ENCODE measurements at places on chromosomes 11 and 22.

DNA sequence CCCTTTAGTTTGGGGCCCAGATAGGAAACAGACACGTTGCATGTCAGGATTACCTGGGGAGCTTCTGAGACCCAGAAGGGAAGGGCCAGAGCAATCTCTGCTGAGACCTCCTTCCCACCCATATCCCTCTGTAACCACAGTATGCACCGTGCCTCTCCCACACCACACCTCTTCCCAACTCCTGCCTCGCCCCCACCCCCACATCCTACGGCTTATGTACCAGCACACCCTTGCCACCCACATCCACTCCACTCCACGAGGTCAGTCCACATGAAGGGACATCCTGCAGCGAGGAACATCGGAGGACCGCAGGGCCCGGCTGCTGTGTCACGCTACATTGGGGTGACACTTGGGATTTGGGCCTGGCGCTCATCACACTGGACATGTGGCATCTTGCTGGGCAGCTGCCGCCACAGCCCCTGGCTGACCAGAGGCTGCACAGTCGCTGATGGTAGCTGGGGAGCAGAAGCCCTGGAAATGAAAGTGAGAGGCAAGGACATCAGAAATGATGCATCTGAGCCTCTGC lies 118.3 kb upstream of the LMO1 start:
- DNase-seq = no peak

DNA sequence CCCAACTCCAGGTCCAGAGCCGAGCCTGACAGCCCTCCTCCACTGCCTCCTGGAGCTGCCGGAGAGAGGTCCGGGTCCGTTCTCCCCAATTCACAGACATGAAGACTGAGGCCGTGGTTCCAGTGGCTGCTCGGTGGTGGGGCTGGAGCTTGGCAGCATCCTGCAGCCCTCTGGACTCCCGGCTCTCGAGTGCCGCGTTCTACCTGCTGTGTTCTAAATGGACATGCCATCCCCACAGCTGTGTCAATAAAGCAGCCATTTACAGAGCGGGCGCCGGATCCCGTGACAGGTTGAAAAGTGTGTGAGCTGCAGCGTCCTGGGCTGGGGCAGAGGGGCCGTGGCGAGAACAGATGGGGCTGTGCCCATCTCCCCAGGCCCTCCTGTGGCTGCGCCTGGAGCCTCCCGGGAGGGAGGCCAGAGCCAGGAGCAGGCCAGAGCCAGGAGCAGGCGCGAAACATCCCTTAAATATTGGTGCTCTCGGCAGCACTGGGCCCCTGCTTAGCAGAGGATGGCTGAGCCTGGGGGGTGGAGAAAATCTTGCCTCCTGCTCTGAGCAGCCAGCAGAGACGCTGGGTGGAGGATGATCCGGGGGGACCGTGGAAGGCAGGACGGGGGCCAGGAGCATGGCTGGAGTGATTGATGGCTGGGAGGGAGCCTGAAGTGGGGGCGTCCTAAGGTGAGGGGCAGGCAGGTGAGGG lies 46.2 kb downstream of the FLRT1 start:
- no peak for DNase-seq

- no peak for DNase-seq
Observed at GRCh38 chr22:17880020-17880419, 105.8 kb upstream of the BID start.

- peak; percentile 61 for DNase-seq
Observed at GRCh38 chr22:27252282-27253049, 549.1 kb downstream of the MN1 start.

DNA sequence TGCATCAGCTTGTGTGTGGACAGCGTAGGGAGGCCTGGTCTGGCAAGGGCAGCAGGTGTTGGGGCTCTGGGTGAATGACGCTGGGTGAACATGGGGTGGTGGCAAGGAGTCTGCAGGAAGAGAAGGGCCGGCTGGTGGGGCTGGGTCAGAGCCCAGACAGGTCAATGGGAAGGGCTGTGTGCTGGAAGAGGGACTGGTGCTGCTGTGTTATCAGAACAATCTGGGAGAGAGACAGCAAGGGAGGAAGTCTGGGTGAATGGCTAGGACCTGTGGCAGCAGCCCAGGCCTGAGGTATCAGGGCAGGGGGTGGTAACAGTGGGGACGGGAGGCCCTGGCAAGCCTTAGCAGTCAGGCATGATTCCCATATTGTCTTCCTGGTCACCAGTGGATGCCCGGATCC lies 206.7 kb downstream of the SNX19 start:
- no peak for DNase-seq

DNA sequence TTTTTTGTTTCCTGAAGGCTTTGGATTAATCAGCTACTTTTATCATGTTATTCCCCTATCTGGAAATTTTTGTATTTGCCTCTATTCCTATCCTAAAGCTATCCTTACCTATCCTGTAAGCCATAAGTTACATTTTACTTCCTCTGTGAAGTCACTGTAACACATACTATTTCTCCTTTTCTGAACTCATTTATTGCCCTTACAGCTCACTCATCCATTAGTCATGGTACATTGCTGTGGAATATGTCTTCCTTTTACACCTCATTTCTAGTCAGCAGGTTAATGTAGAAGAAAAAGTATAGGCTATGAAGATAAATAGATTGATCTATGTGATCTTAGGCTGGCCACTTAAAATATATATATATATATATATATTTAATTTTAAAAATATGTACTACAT lies 28.0 kb downstream of the SWAP70 start:
- DNase-seq = no peak

- no peak for DNase-seq
Observed at GRCh38 chr22:37148031-37148651, 1.6 kb downstream of the IL2RB start.

DNA sequence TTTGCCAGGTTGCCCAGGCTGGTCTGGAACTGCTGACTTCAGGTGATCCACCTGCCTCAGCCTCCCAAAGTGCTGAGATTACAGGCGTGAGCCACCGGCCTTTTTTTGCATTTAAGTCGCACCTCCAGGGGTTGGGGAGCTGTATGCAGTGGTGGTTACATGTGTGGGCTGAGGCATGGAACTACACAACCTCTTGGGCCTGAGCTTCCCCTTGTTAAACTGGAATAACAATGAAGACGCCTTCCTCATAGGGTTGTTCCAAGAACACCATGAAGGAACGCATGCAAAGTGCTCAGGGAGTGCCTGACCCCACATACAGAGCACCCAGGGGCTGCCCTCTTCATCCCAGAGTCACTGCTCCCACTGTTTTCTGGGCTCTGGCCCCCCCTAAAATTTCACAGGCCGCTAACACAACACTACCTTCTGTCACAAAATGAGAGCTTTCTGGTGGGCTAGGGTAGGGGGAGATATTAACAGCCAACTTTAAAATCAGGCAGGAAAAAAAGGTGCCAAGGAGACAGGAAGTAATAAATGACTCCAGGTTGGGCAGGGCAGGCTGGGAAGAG lies 1.3 kb upstream of the FAM118A start:
- no peak for DNase-seq

GRCh38 chr11:36601155-36601554 lies 3.1 kb upstream of the RAG2 start:
- DNase-seq = no peak

DNA sequence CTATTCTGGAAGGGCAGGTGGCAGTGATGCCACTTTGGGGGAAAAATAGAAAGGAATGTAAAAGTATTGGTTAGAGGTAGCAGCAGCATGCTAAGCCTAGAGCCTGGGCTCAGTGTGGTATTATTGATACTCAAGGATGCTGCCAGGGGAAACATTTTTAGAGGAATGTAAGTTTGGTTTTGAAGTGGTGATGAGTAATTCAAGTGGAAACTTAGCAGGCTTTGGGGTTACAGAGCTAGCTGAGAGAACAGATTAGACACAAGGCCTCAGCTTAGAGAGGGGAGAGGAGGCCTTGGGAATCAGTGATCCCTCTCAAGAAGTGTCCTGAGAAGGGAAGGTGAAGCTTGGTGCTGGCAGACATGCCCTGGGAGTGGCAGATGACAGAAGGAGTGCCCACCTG lies 32.9 kb upstream of the DDI1 start:
- DNase-seq = no peak

DNA sequence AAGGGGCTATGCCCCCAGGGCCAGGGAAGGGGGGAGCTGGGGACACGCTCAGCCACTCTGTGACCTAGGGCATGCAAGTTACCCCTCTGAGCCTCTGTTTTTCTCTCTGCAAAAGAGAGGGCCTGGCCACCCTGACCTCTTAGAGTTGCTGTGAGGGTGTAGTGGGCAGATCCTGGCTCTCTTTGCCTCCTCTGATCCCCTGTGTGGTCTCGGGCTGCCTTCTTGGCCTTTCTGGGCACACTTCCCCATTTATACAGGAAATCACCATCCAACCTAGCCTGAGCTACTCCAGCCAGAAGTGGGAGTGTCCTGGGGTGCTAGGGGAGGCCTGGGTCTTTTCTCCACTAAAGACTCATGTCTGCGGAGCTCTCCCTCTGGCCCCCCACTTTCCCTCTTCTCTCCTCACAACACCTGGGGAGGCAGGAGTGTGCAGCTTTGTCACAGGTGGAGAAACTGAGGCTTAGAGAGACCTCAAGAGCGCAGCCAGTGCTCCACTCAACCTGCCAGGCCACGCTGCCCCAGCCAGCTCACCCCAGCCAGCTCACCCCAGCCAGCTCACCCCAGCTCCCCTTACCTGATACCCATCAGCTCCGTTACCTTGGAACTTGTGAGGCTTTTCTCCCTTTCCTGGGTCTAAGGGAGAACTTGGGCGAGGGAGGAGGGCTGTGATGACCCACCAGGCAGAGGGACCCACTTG lies 1.4 kb downstream of the AIFM3 start:
- DNase-seq = no peak

DNA sequence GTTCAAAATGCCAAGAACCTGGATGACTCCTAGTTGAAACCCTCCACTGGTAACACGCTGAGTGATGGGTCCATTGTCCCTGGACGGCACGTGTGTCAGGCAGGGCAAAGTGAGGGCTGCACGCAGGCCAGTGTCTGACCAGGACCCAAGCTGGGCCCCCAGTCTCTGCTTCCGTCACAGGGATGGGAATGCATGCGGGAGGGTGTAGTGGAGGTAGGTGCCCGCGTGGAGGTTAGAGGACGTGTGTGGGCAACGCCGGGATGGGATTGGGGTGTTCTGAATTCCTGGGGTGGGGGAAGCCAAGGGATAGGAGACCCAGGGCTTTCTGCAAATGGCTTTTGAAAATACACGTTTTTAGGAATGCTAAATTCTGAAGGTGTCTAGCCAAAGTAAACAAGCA lies 943.3 kb downstream of the BRD1 start:
- DNase-seq = no peak

GRCh38 chr22:27978317-27978716 lies 59.3 kb upstream of the PITPNB start:
- DNase-seq = no peak

GRCh38 chr11:1203505-1204271 lies 19.2 kb upstream of the MUC5B start:
- DNase-seq = no peak

- no peak for DNase-seq
Observed at GRCh38 chr11:32527261-32528175, 56.1 kb upstream of the EIF3M start.

GRCh38 chr11:57777969-57778317 lies 16.3 kb downstream of the CTNND1 start:
- no peak for DNase-seq

DNA sequence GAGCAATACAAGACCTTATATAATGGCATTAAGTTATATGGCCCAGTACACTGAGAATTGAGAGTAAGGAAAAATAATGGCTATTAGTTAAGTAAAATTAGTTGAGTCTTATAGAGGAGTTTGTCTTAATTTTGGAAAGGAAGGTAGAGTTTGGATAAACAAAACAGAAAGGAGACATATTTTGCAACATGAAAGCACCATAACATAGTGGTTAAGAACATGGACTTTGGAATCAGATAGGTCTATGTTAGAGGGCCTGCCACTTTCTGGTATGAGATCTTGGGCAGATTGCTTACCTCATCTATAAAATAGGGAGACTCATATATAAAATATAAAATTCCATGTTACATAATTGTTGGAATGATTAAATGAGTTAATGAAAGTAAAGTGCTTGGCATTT lies 68.9 kb downstream of the CSTPP1 start:
- DNase-seq = no peak

DNA sequence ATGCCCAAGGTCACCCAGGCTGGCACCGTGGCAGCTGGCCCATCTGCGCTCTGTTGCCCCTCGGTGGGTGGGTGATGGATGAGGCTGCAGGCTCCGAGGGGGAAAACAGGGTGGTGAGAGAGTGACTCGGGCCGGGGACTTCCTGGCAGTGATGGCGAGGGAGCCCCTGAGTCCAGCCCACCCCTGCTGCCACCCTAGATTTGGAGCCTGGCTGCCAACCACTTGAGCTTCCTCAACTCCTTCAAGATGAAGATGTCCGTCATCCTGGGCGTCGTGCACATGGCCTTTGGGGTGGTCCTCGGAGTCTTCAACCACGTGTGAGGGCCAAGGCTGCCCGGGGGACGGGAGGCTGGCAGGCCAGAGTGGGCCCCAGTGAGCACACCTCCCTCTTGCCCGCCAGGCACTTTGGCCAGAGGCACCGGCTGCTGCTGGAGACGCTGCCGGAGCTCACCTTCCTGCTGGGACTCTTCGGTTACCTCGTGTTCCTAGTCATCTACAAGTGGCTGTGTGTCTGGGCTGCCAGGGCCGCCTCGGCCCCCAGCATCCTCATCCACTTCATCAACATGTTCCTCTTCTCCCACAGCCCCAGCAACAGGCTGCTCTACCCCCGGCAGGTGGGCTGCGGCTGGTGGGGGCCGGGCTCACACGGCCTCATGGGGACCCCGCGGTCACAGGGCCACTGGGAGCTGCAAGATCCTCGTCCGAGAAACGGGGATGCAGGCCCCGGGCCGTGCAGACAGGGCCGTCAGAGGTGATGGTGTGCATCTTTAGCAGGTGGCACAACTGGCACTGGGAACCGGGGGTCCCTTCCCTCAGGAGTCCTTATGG lies 10.1 kb downstream of the TCIRG1 start:
- DNase-seq = no peak

DNA sequence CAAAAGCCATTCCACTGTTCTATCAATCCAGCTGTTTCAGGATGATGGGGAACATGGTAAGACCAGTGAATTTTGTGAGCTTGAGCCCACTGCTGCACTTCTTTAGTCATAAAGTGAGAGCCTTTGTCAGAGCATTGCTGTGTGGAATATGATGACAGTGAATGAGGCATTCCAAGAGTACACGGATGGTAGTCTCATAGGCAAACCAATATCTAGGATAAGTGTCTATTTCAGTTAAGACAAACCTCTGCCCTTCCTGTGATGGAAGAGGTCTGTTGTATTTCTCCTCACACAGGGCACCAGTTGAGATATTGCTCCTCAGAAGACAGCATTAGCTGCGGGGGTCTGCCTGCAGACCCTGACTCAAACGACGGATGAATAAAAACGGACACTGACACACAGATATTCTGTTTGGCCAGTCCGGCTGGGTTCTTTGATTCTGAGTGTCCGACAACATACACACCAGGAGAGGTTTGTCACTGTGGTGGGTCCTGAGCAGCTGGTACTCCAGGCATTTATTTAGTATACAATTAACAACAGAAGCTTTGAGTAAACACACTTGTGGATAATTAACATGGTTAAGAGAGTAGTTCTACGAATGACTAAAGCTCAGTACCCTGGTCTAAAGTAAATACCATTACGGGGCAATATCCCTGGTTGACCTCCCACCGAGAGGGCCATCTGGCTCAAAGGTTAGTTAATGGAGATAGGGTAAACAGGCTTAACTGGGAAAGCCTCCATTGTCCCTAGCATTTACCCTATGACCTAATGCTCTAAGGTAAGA lies 121.7 kb downstream of the ZNF280B start:
- no peak for DNase-seq
